ENCODE measurements at places on chromosomes 5 and 9.

DNA sequence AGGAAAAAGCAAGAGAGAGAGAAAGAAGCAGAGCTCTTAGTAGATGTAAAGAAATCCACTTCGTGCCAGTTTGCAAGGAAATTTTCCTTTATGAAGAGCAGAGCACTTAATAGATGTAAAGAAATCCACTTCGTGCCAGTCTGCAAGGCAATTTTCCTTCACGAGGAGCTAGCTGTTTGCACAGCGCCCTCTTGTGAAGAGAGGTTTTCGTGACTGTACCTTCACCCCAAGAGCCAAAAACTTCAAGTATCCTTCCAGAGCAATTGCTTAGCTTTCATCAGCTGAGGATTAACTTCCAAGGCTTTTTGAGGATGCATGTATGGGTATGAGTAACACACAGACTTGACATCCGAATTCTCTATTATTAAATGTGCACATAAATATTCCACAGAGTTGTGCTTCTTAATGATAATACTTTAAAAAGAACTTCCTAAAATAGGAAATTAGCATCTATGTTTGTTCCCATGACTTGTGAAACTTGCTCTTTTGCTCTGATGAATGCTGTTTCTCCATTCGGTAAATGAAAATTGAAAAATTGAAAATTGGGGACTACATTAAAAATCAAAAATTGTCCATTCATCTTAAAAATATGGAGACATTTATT, 525.6 kb downstream of the PDE4D start:
- no peak for DNase-seq

DNA sequence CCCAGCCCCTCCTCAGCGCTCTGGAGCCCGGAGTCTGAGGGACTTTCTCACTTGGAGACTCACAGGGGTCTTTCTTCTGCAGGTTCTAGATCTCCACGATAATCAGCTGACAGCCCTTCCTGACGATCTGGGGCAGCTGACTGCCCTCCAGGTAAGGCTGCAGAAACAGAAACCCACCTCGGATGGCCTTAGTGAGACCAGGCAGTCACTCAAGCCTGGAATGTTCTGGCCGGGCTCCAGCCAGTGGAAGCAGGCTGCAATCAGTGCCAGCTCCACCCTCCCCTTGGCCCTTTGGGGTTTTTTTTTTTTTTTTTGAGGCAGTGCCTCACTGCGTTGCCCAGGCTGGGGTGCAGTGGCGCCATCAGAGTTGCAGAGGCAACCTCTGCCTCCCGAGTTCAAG, 7.6 kb downstream of the LRSAM1 start:
- DNase-seq = no peak

- no peak for DNase-seq
Measured at GRCh38 chr5:71860048-71860447, 141.0 kb downstream of the CARTPT start.

- no peak for DNase-seq
Measured at GRCh38 chr5:140011297-140011802, 31.7 kb downstream of the NRG2 start.

DNA sequence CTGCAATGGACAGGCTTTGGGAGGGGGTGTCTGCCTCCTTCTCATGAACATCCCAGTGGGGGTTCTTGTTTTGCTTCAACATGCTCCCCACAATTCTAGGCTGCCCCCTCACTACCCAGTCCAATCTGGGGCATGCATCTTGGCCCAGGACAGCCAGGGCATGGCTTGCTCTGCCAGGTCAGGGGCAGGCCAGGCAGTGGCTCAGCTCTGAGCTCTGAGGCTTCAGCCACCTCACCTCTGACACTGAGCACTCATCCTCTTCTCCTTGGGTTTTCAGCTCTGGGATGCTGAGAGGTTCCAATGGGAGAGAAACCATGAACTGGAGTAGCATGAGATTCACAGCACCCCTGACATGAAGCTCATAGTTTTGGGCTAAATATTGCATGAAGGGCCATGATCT, 11.8 kb downstream of the SLC25A48 start:
- no peak for DNase-seq

- no peak for DNase-seq
Measured at GRCh38 chr5:141343242-141343952, at the start of gene PCDHGA3. TSS of gene PCDHGA3 (plus strand) at chr5:141343829. CDS start at chr5:141344034, 205 bp downstream.
